ENCODE measurements at places on chromosomes 7 and 10. TPM values are rescaled to one million over a fixed set of nuclear protein-coding genes. Genes with fewer than 3 reads are reported as not detected.

GRCh38 chr7:137879357-137880158 lies 32.8 kb upstream of the DGKI start:
- H3K4me3 ChIP-seq = no peak overlapping the region
- no peaks in the 10 kb centered on the region for H3K36me3 ChIP-seq
- peaks cover 57% of the 10 kb centered on the region for H3K4me1 ChIP-seq
- no peak for DNase-seq

GRCh38 chr7:51344406-51345138 lies 28.0 kb upstream of the COBL start:
- H3K4me3 ChIP-seq = no peak overlapping the region
- no peak for DNase-seq
- H3K4me1 ChIP-seq = peaks cover under 1% of the 10 kb centered on the region
- no peak overlapping the region for H3K27ac ChIP-seq

- H3K4me1 ChIP-seq = peaks cover 5% of the 10 kb centered on the region
- no peak overlapping the region for H3K27ac ChIP-seq
- peak; percentile 45 for DNase-seq
- no peaks in the 10 kb centered on the region for H3K36me3 ChIP-seq
- peaks cover 6% of the 10 kb centered on the region for H3K27me3 ChIP-seq
- no peak overlapping the region for H3K4me3 ChIP-seq
Measured at GRCh38 chr7:150898475-150899011, 46.2 kb downstream of the AOC1 start.

DNA sequence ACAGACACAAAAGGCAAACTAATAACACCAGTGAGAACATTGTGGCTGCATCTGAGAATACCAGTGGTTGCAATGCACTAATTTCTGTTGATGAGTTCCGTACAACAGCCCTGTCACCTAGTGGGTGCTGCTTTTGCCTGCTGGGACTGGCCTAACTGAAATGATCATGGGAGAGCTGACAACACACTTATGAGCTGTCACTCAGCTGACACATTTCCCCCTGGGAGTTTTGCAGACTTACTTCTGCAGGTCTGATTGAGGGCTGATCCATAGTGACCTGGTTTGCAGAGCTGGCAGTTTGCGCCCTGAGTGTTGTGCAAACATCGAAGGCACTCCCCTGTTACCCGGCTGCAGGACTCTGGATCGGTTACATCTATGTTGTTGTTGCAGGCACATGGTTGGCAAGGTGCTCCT lies 60.6 kb upstream of the LAMB1 start:
- H3K27ac ChIP-seq = no peak overlapping the region
- no peak overlapping the region for H3K4me3 ChIP-seq
- DNase-seq = no peak
- H3K4me1 ChIP-seq = no peaks in the 10 kb centered on the region

RBP4 gene
- 16.2 TPM for total RNA-seq

EMX2 gene
- total RNA-seq = 1.5 TPM

OR6V1 gene
- total RNA-seq = not detected

GRCh38 chr7:132846086-132846485 lies 235.8 kb downstream of the CHCHD3 start:
- no peak overlapping the region for H3K4me3 ChIP-seq
- DNase-seq = no peak
- no peaks in the 10 kb centered on the region for H3K27me3 ChIP-seq
- no peak overlapping the region for H3K27ac ChIP-seq

DNA sequence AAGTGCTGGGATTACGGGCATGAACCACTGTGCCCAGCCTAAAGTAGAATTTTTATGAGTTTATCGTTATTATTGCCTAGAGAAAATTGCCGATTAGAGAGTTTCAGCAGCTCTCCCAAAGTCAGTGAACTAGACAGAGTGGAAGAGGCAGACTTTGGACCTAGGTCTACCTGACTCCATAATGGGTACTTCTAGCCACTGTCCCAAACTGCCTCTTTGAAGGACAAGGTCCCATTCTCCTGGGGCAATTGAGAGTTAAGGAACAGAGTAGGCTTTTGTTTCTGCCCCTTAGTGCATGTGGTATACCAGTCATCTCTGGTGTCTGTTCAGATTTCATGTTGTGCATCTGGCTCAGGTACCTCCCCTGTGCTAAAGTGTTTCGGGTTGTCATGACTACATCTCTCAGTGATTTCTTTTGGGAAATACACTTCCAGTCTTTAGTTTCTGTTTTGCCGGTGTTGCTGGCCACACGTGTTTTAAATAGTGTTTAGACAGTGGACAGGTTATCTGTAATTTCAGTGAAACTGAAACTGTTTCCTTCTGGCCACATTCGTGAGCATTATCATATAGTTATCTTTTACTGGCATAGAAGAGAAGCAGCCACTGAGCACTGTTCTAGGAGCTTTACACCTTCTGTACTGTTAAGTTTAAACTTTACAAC lies 4.7 kb downstream of the TMEM236 start:
- no peaks in the 10 kb centered on the region for H3K27me3 ChIP-seq
- H3K27ac ChIP-seq = no peak overlapping the region
- no peak for DNase-seq
- no peaks in the 10 kb centered on the region for H3K4me1 ChIP-seq

Measured in gastrocnemius medialis (tissue), 4 donors.